GM23338 (cell line): ENCODE measurements at places on chromosomes 3 and 15.

GRCh38 chr3:19250959-19251610 lies 102.8 kb downstream of the KCNH8 start:
- no peaks in the 10 kb centered on the region for H3K36me3 ChIP-seq
- no peak overlapping the region for H3K27ac ChIP-seq
- H3K4me1 ChIP-seq = no peaks in the 10 kb centered on the region
- H3K27me3 ChIP-seq = no peaks in the 10 kb centered on the region
- H3K4me3 ChIP-seq = no peak overlapping the region

GRCh38 chr3:63986146-63986545 lies 37.1 kb downstream of the PSMD6 start:
- no peak for DNase-seq
- H3K27ac ChIP-seq = no peak overlapping the region
- H3K36me3 ChIP-seq = no peaks in the 10 kb centered on the region
- H3K4me3 ChIP-seq = no peak overlapping the region
- H3K4me1 ChIP-seq = no peaks in the 10 kb centered on the region
- H3K27me3 ChIP-seq = no peaks in the 10 kb centered on the region

- H3K27ac ChIP-seq = no peak overlapping the region
- peaks cover 18% of the 10 kb centered on the region; the same call in 1 of the 2 replicates for H3K4me1 ChIP-seq
- no peak for DNase-seq
- H3K27me3 ChIP-seq = no peaks in the 10 kb centered on the region
- H3K36me3 ChIP-seq = no peaks in the 10 kb centered on the region
These were observed 75.7 kb downstream of the ATP10A start for GRCh38 chr15:25787381-25787780.

- H3K27ac ChIP-seq = no peak overlapping the region
- DNase-seq = no peak
- no peaks in the 10 kb centered on the region for H3K36me3 ChIP-seq
- H3K4me3 ChIP-seq = no peak overlapping the region
- H3K4me1 ChIP-seq = peaks cover 60% of the 10 kb centered on the region
These were observed 37.7 kb downstream of the NCK1 start for GRCh38 chr3:136899622-136900158.

- peak overlapping the region; percentile 14 for H3K4me3 ChIP-seq
- 0 out of 2 replicates have a peak, but pooled peaks cover 3% of the 10 kb centered on the region for H3K36me3 ChIP-seq
- H3K4me1 ChIP-seq = peaks cover 24% of the 10 kb centered on the region
- no peaks in the 10 kb centered on the region for H3K27me3 ChIP-seq
- peak overlapping the region; percentile 70 for H3K27ac ChIP-seq
These were observed 667.6 kb downstream of the NAALADL2 start for GRCh38 chr3:175526609-175527280.
